ENCODE measurements at places on chromosomes 6 and 20. TPM values are rescaled to one million over a fixed set of nuclear protein-coding genes. Genes with fewer than 3 reads are reported as not detected.

DNA sequence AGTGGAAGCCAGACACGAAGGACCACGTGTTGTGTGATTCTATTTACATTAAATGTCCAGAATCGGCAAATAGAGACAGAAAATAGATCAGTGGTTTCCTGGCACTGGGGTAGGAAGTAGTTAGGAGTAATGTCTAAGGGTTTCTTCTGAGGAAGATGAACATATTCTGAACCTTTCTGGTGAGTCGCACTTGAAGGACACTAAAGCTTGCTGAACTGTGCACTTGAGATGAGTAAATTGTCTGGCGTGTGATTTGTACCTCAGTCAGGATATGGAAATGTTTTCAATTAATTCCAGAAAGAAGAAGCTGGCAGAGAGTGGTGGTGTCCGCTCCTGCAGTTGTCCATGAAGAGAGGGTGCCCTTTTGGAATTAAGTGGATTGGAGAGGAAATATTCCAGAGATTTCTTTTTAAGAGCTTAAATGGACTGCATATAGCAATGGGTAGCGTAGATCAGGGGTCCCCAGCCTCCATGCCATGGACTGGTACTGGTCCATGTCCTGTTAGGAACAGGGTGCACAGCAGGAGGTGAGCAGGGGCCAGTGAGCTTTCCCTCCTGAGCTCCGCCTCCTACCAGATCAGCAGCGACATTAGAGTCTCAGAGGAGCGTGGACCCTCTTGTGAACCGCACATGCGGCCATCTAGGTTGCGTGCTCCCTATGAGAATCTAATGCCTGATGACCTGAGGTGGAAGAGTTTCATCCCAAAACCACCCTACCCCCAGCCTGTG, 12.4 kb upstream of the KIF25 start:
- no peak for DNase-seq

The CFAP206 gene
- total RNA-seq = not detected

DNA sequence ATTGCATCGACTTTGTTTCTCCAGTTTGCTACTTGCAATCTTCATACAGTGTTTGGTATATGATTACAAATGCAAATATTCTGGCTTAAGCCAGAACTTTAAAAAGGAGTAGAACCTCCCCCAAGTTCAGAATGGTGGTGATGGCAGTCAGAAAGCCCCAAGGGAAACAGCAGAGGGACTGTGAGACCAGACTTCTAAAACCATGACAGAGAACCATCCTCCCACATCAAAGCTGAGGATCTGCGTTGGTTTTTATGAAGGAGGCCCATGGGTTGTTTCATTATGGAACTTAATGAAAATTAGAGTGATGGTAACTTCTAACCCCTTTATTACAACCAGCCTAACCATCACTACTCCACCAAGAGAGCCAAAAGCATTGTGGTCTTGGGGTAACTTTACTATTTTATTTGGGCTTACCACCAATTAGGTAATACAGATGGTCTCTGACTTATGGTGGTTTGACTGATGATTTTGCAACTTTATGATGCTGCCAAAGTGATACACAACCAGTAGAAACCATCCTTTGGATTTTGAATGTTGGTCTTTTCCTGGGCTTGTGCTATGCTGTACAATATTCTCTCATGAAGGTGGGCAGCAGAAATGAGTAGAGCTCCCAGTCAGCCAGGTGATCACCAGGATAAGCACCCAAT, 10.9 kb upstream of the MRS2 start:
- no peak for DNase-seq

DNA sequence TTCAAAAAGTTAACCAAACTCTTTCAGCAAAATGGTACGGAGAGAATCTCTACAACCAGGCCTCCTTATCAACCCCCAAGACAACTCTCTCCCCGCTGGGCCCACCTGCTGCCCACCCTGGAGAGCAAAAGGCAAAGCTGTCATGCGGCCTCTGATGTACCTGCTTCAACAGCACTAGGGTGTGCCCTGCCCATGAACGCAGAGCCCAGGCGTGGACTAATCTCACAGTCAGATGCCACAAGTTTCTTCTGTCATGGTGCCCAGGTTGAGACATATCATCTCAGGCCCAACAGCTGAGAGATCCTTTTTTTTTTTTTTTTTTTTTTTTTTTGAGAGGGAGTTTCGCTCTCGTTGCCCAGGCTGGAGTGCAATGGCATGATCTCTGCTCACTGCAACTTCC, 26.3 kb downstream of the SLC2A4RG start:
- no peak for DNase-seq
